ENCODE measurements at places on chromosomes 7 and 10.

GRCh38 chr7:16615228-16615627 is 30.3 kb downstream of the ANKMY2 start:
- DNase-seq: no peak

DNA sequence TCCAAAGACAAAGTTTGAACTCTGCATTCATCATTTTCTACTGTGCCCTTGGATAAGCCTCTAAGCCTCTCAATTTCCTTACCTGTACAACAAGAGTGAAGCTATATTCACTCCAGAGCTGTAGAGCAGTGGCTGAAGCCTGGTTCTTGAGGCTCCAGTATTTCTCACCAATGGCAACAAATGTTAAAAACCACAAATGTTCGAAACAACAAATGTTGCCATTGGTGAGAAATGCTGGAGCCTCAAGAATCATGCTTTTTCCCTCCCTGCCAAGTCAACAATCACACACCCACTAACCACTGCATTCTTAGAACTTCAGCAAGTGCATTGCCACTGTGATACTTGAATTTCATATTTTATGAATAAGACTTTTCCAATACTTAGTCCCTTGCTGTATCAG is 237.9 kb downstream of the TMEM26 start:
- no peak for DNase-seq

GRCh38 chr10:72605122-72605521 is 20.8 kb downstream of the MICU1 start:
- no peak for DNase-seq

- DNase-seq: no peak
Measured at GRCh38 chr7:5448378-5449037, 24.9 kb upstream of the TNRC18 start.

DNA sequence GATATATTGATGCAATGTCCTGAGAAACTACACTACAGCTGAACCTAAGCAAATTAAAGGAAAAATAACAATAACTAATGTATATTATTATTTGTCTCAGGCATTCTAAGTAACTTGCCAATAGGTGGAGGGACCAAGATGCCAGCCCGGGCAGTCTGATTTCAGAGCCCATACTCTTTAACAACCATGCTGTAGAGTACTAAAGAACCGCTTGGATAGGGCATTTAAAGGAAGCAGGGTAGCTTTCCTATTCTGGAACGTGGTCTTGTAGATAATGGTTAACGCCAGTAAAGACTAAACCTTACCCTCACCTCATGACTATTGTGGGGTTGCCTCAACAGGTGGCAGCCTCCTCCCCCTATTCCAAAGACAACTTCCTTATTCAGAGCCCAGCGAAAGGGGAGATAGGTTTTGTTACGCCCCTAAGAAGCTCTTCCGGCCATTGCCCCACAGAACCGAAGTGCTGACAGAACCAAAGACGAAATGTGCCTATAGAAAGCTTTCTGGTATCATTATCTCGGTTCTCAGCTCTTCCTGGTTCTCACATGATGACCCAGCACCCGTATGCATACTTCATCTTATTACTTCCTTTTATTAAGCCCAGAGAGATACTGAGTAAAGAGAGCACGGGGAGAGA is 707 bp upstream of the C1GALT1 start:
- peak; percentile 14 for DNase-seq

DNA sequence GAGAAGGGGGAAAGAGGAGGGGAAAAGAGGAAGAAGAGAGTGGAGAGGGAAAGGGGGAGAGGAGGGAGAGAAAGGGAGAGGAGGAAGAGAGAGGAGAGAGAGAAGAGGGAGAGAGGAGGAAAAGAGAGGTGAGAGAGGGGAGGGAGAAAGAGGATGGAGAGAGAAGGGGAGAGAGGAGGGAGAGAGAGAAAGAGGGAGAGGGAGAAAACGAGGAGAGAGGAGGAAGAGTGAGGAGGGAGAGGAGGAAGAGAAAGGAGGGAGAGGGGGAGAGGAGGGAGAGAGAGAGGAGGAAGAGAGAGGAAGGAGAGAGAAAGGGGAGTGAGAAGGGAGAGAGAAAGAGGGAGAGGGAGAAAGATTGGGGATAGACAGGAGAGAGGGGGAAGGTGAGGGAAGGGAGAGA is 197.6 kb upstream of the FOXK1 start:
- DNase-seq: no peak

- DNase-seq: no peak
Measured at GRCh38 chr7:134731616-134732015, 47.8 kb upstream of the CALD1 start.

- DNase-seq: no peak
Measured at GRCh38 chr7:85890244-85890811, 703.5 kb upstream of the SEMA3D start.

DNA sequence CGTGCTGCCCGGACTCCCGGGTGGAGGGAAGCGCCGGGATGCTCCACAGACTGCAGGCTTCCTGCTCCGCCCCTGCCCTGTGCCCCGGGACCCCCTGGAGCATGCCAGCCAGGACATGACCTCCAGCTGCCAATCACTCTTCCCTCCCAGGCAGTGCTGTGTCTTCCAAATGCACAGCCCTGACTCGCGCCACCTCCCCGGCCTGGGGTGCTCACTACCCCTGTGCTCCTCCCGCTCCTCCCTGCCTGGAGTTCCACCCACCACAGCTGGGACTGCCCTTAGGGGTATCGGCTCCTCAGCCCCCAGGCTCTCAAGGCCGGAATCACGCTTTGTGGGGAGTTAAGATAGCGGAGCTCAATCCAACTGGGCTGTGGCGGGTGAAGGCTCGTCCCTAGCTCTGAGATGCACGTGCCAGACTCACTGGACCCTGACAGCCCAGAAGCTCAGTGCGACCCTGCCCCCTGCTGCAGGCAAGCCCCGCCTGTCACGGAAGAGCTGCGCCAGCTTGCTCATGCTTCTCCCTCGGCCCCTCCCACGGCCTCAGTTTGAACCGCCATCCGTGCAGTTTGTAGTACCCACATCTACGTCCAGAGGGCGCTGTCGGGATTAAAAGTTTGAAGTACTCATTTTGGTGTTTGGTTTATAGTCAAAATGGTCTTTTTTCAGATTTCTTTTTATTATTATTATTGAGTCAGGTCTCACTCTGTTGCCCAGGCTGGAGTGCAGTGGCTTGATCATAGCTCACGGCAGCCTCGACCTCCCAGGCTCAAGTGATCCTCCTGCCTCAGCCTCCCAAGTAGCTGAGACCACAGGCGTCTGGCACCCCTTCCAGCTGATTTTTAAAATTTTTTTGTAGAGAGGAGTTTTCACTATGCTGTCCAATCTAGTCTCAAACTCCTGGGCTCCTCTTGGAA is 142.5 kb upstream of the TCERG1L start:
- DNase-seq: peak; percentile 57

- no peak for DNase-seq
Measured at GRCh38 chr7:38052786-38053185, 125.3 kb upstream of the STARD3NL start.

- DNase-seq: no peak
Measured at GRCh38 chr7:54015251-54015650, 526.9 kb upstream of the VSTM2A start.

DNA sequence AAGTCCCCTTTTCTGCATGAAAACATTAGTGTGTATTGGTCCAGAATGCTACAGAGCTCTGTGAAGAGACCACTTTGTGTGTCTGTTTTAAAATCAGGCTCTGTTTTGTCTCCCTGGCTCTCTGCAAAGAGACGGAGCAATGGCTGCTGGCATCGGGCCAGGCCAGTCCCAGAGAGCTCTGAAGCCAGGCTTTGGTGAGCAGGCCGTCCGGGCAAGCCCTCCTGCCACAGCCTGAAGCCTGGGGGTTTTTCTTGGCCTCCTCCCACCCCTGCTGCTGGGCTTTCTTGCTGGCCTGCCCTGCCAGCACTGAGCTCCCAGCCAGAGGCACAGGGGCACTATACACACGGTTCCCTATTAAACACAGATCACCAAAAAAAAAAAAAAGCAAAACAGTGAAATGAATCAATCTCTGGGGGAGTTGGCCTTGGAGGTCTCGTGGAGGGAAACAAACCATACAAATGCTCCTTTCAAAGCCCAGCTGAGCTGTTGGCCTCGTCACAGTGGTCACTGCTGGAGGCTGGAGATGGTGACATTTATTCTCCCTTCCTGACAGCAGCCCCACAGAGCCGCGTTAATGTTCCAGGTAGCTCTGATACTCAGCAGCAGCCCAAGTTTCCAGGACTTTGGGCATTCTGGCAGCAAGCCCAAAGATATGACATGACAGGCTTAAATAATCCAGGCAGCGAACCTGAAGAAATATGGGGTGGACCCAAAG is 237.2 kb downstream of the TCF7L2 start:
- no peak for DNase-seq

DNA sequence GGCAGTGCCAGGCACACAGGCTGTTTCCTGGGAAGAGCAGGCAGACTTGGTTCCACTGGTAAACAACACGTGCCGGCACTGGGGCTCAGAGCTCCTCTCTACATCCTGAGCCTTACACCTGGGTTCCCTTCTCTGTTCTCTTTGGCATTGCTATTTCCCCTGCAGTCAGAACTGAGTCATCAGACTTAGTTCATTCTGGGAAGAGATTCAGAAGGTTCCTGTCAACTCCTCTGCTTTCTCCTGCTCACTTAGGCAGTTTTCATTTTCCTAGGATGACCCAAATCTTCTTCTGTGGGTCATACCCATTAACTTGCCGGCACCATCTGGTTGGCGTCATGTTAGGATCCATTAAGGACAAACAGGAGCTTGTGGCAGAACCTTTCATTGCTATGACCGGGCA is 33.4 kb upstream of the LRRC18 start:
- DNase-seq: no peak

DNA sequence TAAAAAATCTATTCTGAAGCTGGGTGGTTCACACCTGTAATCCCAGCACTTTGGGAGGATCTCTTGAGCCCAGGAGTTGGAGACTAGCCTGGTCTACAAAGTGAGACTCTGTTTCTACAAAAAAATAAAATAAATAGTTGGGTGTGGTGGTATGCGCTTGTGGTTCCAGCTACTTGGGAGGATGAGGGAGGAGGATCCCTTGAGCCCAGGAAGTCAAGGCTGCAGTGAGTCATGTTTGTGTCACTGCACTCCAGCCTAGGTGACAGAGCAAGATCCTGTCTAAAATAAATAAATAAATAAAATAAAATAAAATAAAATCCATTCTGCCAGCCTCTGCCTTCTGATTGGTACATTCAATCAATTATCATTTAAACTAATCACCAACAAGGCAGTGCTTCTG is 17.5 kb downstream of the ZNF33A start:
- no peak for DNase-seq

DNA sequence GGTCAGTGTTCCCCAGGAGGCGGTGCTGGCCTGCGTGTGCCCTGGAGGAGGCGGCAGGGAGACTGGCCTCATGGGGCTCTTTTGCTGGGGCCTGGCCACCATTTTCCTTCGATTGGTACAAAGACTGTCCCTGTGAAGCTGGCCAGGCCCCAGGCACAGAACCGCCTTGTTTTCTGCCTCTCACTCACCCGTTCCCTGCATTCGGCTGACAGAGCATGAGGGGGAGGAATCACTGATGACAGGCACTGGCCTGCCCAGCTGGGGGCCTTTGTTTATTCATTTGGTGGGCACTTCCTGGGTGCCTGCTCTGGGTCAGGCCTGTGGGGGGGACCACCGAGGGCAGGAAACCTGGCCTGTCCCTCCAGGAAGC is 139.2 kb downstream of the FAM53B start:
- DNase-seq: no peak

GRCh38 chr10:15897287-15897686 is 37.0 kb upstream of the MINDY3 start:
- no peak for DNase-seq

GRCh38 chr10:34593930-34594329 is 221.2 kb downstream of the PARD3 start:
- DNase-seq: no peak

- DNase-seq: no peak
Measured at GRCh38 chr10:129662426-129662825, 195.4 kb downstream of the MGMT start.

DNA sequence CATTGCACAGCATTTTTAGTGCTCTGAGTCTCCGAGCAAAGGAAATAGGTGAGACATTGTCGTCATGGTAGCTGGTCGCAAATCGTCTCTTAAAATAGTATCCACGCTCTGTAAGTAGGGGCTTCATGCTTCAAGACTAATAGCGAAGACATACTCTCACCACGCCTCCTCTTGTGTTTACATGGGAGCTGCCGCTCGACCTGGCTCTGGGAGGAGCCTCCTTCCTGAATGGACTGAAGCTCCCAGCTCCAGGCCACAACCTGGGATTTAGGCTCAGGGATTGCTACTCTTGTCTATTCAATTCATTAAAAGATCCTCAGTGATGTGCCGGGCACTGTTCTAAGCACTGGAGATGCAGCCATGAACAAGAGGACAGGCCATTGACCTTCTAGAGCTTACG is 196.1 kb upstream of the GALNT17 start:
- no peak for DNase-seq

DNA sequence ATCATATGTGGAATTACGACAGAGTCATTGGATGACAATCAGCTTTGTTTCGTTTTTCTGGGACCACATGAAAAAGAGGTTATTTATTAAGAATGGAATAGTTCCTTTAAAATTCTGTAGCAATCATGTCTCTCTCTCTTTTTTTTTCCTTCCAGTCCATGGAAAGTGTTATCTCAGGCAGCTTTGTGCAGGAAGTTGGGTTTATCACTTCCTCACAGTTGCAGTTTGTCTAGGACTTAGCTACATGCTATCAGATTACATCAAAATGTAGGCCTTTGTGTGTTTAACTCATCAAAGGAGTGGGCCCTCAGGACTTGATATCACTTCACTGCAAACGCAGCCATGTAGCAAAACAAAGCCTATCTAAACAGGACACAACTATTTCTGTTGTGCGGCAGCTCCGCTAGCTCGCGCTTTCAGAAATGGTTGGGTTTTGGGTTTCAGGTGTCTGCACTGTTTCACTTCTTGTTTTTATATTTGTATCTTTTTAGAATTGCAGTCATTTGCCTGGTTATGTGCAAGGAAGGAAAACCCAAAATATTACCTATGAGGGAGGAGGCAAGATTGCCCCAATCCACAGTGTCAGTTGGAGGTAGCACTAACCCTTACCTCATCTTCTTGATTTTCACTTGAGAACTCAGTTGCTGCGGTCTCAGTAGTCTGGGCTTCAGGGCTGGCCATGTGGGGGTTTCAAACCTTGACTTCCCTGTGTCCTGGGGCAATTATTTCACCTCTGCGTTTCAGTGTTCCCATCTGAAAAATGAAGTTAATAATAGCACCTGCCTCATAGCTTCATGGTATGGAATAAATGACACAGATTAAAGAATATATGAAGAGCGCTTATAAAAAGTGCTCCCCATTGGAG is 66.7 kb downstream of the HHEX start:
- DNase-seq: no peak

GRCh38 chr10:77514870-77515269 is 122.7 kb downstream of the KCNMA1 start:
- DNase-seq: no peak

DNA sequence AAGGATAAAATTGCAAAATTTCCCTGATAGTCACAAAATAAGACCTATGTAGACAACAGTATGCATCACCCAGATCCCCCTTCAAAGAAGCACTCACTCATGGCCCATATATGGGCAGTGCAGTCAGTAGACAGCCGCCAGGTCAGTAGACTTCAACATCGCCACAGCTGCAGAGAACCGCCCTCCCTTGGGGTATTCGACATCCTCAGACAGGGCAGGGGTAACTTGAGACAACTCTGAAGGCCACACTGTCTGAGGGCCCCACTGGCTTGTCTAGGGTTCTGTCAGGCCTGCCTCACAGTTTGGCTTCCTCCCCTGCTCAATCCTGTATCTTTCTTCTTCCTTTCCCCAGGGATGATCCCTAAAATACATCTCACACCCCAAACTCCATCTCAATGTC is 172.3 kb downstream of the IMMP2L start:
- DNase-seq: no peak

- DNase-seq: no peak
Measured at GRCh38 chr10:58998924-58999713, 177.3 kb upstream of the PHYHIPL start.

All from activated T-cell treated with anti-CD3 and anti-CD28 coated beads for 4 hours (primary cell).